ENCODE measurements at places on chromosomes 12 and 14.
A peak's percentile ranks its signal among the peaks of the same experiment; 100 is the strongest.

DNA sequence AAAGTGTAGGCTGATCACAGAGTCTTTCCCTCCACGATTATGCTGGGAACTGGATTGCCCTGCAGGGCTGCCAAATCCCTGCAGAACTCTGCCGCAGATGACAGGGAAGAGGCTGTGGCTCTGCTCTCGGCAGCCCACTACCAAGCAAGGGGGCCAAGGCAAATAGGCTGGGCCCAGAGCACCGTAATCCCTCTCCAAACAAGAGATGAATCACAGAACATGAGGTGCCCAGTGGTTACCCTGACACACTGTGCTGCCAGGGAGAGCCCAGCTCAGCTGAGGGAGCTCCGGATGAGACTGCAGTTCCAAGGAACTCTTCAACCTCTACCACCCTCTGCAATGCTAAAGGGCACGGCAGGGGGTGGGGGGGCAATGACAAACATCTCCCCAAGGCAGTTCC, 33.9 kb downstream of the STON2 start:
- DNase-seq: peak; percentile 29

DNA sequence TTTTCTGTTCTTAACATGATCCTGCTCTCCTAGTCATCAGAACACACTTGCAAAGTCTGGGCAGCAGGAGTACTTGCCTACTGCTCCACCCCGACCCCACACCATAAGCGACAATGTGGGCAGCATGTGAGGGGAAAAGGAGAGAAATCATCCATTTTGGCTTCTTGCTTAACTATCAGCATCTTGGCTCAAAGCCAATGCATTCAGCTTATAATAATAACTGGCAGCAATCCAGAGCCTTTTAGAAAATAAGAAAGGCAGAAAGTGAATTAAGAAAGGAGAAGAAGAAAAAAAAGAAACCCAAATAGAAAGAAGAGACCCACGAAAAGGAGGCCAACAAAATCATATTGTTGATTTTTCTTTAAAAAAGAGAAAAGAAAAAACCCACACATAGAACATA, 930.8 kb downstream of the BCL11B start:
- peak; percentile 48 for DNase-seq

DNA sequence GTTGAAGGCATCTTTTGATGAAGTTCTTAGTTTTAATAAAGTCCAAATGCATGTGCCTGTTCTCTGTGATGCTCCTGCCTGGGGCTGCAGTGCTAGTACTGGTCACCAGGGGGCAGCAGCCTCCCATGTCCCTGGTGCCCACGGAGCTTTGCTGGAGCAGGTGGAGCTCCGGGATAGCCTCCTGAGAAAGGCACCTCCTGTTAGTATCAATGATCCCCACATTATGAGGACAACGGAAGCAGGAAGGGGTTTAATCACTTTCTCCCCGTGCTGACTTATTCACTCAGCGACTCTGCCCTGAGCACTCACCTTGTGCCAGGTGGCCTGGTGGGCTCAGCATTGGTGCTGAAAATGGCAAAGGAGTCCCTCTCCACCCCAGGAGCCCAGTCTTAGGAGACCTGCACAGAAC, 123.0 kb upstream of the PZP start:
- DNase-seq: peak; percentile 85

DNA sequence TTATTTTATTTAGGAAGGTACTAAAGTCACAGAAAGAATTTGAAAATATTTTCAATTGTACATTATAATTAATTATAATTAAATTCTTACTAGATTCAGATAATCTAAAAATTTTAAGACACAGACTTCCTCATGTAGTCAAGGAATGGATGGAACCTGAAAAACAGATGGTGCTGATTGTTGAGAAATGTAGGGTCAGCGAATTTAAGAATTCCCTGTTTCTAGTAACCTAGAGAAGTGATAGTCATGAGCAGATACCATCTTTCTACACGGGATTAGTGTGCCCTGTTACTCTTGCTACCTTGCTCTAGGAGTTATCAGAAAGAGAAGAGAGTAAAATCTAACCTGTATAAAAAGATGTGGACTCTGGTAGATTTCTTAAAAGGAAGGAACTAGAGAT, 37.5 kb upstream of the PTHLH start:
- DNase-seq: no peak

DNA sequence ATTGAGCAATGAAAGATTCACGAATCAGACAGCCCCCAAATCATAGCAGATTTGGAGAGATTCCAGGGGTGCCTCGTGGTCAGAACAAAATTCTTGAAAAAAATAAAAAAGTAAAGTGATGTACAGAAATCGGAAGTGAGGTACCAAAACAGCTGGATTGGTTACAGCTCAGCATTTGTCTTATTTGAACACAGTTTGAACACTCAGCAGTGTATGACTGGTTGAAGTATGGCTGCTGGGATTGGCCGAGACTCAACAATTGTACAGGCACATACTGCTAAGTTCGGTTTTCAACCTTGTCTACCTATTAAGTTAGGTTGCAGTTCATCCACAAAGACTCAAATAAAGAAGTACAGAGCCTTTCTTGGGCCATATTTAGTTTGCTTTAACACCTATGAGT, 865.4 kb upstream of the TMEM132C start:
- DNase-seq: no peak

DNA sequence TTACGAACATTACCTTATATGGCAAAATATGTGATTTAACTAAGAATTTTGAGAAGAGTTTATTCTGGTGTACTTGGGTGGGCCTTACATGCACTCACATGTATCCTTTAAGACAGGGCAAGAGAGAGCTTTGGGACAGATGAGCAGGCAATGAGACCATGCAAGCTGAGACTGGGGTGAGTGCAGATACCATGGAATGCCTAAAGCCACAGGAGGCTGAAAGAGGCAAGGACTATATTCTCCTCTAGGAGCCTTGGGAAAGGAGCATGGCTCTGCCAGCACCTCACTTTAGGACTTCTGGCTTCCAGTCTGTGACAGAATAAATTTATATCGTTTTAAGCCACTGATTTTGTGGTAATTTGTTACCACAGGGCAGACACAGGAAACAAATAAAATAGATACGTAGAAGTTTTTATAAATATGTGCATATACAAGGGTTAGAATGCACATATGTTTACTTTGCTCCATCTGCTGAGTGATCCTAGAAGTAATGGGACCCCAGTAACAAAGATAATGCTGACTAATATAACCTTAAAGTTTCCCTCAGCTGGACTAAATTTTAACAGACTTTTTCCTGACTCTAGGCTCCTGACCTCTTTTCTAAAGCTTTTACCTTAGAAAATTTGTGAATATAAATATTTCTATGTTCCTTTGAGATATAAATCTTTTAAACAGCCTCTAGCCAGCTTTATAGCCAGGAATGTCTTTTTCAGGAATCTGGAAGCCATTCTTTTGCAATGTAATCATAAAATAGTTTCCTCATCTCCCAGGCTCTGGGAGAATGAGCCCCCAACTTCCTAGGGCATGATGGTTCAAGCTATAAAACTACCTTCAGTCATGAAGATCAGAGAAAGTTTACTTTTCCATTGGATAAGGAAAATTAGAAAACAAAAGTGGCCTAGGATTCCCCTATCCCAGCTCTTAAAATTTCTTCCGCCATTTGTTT, 216.8 kb downstream of the PPFIA2 start:
- DNase-seq: no peak

DNA sequence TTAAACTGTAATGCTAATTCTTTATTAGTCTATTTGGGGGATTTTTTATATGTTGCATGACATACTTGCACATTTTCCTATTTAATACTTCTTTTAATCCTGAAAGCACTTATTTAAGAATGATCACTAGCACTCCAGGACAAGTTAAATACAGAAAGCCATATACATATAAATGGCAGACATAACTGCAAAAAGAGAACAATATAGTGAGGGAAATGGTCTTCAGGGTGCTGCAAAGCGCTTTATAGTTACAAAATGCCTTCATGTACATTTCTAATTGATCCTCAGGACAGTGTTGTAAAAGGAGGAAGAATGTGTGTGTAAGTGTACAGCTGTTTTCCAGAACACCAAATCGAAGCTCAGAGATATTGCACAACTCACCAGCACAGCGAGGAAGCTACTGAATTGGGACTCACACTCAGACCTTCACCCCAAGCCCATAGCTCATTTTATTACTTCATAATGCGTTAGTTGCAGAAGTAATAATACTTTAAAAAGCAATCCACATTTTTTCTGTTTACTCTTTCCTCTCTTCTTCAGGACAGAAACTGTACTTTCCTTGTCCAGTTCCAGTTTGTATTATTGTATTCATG, 428.2 kb downstream of the RAD51B start:
- peak; percentile 15 for DNase-seq

DNA sequence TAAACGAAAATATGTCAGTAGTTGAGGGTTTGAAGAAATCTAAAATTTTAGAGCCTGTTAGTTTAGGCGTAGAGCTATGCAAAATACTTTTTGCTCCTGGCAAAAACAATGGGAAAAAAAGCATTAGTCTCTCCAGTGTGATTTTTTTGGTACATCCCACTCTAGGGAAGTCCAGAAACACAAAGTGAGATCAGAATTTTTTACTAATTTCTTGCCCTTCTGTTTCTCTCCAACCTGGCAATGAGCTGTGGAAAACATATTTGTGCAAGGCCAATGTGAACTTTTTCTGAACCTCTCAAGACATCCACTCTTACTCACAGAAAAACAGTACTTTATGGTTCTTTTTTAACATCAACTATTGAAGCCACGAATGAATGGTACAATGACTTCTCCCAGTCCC, 56.9 kb upstream of the DCN start:
- peak; percentile 36 for DNase-seq

GRCh38 chr12:15405606-15406005, 83.3 kb downstream of the PTPRO start:
- no peak for DNase-seq

- no peak for DNase-seq
Measured at GRCh38 chr12:43118234-43118633, 433.8 kb downstream of the ADAMTS20 start.

DNA sequence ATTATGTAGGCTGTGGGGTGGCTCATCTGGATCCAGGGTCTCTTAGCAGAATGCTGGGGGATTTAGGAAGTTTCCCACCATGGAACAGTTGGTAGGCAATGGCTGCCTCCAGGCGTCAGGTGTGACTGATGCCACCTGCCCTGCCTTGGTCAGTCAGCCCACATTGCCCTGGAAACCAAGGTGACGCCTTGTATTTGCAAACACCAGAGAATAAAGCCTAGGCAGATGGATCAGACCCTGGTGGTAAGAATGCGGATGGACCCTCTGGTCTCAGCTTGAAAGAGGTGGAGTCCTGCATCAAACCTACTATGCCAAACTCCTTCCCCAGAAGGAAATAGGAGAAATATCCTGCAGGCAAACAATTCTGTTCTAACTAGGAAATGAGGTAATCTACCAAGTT, 38.2 kb downstream of the NCKAP5L start:
- DNase-seq: no peak

GRCh38 chr12:76942267-76942666, 63.4 kb upstream of the CSRP2 start:
- DNase-seq: no peak

- peak; percentile 52 for DNase-seq
Measured at GRCh38 chr14:68586896-68587751, 205.7 kb downstream of the ZFP36L1 start.

- peak; percentile 39 for DNase-seq
Measured at GRCh38 chr12:12693111-12693671, 2.8 kb downstream of the GPR19 start.

GRCh38 chr14:78141590-78141989, 28.6 kb upstream of the NRXN3 start:
- no peak for DNase-seq

GRCh38 chr12:91406920-91407341, 224.3 kb upstream of the DCN start:
- no peak for DNase-seq

DNA sequence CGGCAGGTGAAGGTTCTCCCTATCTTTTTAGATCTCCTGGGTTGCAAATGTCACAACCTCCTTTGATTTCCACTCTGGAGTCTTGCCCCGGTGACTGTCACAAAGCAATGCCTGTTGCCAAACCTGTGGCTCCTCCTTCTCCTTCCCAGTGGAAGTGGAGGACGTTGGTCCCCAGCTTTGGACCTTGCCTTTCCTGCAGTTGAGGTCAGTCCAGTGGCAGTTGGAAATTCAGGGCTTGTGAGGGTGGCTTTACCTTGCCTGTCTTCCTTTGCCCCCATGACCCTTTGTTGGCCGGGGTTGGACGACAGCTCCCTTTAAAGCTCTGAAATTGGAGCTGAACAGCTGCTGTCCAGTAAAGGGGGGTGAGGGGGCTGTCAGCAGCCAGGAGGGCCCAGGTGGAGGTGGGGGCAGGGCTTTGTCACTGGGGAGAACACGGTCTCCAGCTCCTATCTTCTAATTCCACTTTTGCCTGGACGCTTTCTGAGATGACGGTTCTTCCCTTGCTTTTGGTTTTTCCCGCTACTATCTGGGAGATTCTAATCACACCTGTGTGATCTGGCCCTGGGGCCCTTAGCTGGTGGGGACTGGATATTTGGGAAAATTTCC, 4.1 kb downstream of the TEAD4 start:
- no peak for DNase-seq

- peak; percentile 69 for DNase-seq
Measured at GRCh38 chr14:65019944-65020566, 33.4 kb downstream of the FNTB start.

GRCh38 chr12:3951380-3952135, 78.4 kb upstream of the PARP11 start:
- no peak for DNase-seq

DNA sequence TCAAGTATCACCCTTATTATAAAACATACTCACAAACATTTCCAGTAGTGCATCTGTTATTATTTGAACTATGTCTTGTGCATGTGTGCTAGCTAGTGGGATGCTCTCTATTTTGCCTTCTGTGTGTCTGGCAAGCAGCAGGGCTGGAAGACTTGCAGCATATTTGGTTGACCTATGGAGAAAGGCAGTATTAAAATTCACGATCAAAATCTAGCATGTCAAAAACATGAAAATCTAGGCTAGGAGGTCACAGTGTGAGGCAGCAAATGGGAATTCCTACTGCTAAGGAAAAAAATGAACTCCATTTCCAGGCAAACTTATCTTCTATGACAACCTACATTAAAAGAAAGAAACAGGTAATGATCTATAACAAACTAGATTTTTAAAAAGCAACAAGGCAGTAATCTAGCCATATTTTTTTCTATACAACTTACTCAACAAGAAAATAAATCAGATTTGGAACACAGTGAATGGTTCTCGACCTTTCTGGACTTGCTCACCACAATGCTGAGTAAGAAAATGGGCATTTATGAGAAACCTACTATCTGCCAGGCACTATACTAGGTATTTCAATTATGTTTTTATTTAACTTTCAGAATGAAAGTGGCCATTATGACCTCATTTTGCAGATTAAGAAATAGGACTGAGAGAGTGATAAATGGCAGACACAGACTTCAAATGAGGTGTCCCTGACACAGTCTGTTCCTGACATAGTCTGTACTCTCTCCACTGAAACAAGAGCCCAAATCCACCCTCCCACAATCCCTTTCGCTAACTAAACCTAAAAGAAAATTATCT, 96.8 kb downstream of the TXNDC16 start:
- no peak for DNase-seq

- DNase-seq: no peak
Measured at GRCh38 chr14:95504135-95505029, 12.1 kb downstream of the SYNE3 start.

- DNase-seq: no peak
Measured at GRCh38 chr12:2862876-2863275, 6.0 kb upstream of the TEX52 start.
